Endothelial cell of umbilical vein (primary cell): ENCODE measurements at places on chromosomes 11 and 22. TPM values are rescaled to one million over a fixed set of nuclear protein-coding genes. Genes with fewer than 3 reads are reported as not detected.
A peak's percentile ranks its signal among the peaks of the same experiment; 100 is the strongest.

The OVOL1 gene
- polyA plus RNA-seq: not detected in 2 replicates

DNA sequence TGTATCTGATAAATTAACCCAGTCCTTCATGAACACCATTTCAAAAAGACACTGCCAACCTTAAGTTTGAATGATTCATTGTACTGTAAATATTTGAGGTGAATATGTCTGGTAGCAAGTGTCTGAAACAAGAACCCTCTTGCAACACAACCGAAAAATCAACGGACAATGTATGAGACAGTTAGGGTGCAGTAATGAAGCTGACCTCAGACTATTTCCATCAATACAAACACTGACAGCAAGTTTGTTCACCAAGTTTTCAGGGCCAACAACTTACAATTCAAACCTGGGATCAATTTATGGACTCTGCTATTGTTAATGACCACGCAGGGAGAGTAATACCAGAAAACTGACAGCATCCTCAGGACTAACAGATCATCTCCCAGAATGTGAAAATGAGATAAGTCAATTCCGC lies 126.3 kb downstream of the CADM1 start:
- DNase-seq: no peak

- DNase-seq: no peak
Observed at GRCh38 chr22:48709453-48709852, 1118.2 kb downstream of the BRD1 start.

- no peak for DNase-seq
Observed at GRCh38 chr11:77474684-77475060, 778 bp upstream of the PAK1 start.

GRCh38 chr11:122253589-122254231 lies 137.7 kb upstream of the BLID start:
- DNase-seq: no peak

- no peak for DNase-seq
Observed at GRCh38 chr11:11808992-11809615, 32.7 kb upstream of the USP47 start.

The TIGD3 gene
- 0.18 TPM in 2 replicates for polyA plus RNA-seq

DNA sequence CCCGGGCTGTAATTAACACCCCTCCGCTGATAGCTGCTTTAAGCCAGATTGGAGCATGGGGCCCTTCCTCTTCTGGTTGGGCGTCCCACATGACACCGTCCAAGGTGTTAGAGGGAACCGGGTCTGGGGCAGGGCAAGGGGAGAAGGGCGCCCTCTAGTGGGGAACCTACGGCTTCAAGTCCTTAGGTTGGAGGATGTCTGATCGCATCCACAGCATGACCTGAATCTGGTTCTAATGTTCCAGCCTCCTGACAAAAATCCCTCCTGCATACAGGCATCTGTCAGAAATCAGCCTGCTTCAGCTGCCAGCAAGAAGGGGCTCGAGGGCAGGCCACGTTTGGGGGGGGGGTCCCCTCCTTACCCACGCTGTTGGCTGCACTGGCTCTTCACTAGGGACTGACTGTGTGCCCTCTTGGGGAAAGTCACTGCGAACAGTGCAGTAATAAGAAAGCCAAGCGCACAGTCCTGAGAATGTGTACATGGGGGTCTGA lies 94.2 kb upstream of the TBCEL start:
- DNase-seq: peak; percentile 40

The TTLL1 gene
- 16.3 and 17.0 TPM in 2 replicates for polyA plus RNA-seq

The OR51B4 gene
- polyA plus RNA-seq: 0.08 TPM in 1 of 2 replicates, not detected in the other

The HBB gene
- polyA plus RNA-seq: not detected in 2 replicates

- no peak for DNase-seq
Observed at GRCh38 chr11:34988294-34989255, 72.2 kb downstream of the PDHX start.
